Hepatic stellate cell (primary cell): ENCODE measurements at places on chromosomes 3 and 15.
A peak's percentile ranks its signal among the peaks of the same experiment; 100 is the strongest.

DNA sequence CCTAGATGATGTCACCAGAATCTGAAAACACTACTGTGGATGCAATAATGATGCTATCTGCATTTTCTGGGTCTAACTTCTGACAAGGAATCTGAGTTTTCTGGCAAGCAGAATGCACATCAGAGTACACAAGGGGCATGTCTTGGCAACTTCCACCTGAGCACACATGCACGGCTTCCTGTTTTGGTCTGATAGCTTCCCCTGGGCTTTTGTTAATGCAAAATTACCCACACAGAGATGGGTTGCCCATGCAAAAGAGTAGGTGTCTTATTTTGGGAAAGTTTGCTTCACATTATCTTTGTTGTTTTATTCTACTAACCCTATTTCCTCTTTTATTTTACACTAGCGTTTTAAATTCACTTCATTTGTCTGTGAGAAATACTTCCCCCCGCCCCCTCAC, 74.2 kb upstream of the SATB1 start:
- no peak for DNase-seq

DNA sequence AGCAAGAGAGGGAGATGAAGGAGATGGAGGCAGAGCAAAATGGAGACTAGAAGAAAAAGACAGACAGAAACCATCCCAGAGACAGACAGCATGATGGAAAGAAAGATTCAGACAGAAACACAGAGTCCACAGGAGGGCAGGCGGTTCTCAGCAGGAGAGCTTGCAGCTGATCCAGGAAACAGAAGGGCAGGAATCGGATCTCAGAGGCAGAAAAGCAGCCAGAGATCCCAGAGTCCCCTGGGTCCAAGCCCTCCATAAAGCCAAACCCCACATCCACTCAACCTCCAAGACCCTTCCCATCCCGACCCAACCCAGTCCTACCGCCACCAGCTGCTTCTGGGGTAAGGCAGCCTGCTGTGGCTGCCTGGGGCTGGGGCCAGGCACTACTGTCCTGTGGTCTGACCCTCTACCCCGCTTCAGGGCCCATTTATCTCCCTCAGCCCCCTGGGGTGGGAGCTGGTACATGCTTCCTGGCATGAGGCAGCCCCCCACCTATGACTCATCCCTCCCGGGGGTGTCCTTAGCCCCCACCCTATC, at the start of gene UCN2:
UCN2 (minus strand) TSS at position 400 of the 537 bp plus-strand sequence. CDS start 657 bp downstream, outside the sequence.
- no peak for DNase-seq

GRCh38 chr3:29453284-29454001, 172.6 kb downstream of the RBMS3 start:
- DNase-seq, result no peak

GRCh38 chr3:146421819-146422759, 47.3 kb downstream of the PLSCR2 start:
- DNase-seq, result peak; percentile 7

GRCh38 chr3:51353131-51353530, 32.0 kb upstream of the MANF start:
- no peak for DNase-seq

GRCh38 chr3:30340500-30340899, 265.9 kb upstream of the TGFBR2 start:
- DNase-seq, result no peak

- no peak for DNase-seq
Measured at GRCh38 chr3:177730814-177731213, 533.5 kb upstream of the TBL1XR1 start.

GRCh38 chr3:37945807-37946530, 44.6 kb upstream of the VILL start:
- peak; percentile 54 for DNase-seq

DNA sequence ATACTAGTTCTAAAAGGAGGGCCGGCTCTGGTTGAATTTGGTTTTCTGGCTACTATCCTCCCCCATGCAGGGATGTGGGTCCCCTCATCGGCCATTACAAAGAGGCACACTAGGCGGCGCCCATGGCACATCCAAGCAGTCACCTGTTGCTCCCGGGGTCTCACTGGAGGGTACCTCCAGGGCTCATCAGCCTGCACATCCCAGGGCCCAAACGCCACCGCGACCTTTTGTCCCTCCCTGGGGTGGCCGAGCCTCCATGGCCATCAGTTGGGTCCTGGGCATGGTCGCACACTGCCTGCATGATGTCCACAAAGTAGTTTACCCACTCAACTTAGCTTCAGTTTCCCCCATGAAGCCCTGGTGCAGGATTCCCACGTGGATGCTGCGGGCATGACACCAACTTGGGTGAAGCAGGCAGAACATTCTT, 28.3 kb downstream of the IDH3A start:
- DNase-seq, result peak; percentile 42

DNA sequence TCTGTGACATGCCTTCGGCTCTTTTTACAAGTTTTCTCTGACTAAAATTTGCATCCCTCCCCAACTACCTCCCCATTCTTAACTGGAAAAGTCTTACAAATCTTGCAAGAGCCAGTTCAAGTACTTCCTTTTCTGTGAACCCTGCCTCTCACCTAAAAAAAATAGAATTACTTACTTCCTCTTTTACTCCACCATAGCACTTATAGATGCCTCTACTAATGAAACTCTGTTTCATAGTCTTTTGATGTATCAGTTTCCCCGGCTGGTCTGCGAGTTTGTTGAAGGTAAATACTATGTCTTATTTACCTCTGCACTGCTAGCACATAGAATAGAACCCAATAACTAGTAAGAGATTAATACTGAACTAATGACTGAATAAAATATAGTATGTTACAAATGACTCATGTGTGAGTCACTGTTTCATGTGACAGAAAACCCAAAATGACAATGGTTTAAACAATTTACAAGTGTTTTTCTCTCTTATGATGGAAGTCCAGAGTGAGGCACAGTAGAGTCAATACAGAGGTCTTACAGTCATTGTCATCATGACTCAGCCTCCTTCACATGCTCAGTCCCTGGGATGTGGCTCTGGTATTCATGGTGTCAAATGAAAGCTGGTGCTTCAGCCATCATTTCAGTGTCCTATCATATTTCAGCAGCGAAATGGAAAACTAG, 393.5 kb downstream of the RSL24D1 start:
- DNase-seq, result no peak

DNA sequence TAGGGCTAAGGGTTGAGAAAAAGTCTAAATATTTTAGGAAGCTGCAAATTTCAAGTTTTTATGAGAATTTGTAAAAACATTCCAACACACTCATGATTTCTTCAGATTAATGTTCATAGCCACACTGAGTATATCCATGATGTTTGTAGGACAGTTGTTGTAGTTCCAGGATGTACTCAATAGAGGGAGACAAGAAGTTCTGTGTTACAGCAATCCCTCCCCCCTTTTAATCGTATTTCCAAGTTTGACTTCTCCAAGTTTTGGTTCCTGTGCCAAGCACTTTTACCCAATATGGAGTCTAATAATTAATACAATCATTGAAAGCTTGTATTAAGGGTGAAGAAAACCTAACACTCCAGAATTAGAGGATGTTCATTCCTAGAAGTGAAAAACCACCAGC, 143.4 kb downstream of the FEZF2 start:
- no peak for DNase-seq

- DNase-seq, result peak; percentile 9
Measured at GRCh38 chr3:135982922-135983581, 17.5 kb downstream of the PPP2R3A start.

GRCh38 chr3:196334982-196335381, 3.2 kb downstream of the TM4SF19 start:
- DNase-seq, result no peak

DNA sequence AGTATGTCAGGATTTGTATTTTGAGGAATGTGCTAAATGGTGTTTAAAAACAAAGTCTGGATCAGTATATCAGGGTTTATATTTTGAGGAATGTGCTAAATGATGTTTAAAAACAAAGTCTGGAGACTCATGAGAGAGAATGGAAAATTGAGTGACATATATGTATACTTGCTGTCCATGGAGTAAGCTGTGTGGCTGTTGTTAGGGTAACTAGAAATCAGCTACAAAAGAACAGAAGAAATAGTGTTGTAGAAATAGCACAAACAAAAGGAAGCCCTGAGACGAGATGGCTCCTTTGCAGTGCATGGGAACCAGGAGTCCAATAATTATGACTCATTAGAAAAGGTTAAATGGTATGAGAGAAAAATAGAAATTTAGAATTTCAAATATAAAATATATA, 282.7 kb upstream of the MANF start:
- DNase-seq, result no peak

- DNase-seq, result no peak
Measured at GRCh38 chr3:181278468-181279238, 289.1 kb upstream of the DNAJC19 start.

GRCh38 chr3:49673121-49673714, 933 bp upstream of the APEH start:
- DNase-seq, result no peak

- no peak for DNase-seq
Measured at GRCh38 chr15:69504352-69505040, 51.9 kb downstream of the RPLP1 start.

- DNase-seq, result no peak
Measured at GRCh38 chr15:100863796-100864267, 15.8 kb upstream of the ALDH1A3 start.

DNA sequence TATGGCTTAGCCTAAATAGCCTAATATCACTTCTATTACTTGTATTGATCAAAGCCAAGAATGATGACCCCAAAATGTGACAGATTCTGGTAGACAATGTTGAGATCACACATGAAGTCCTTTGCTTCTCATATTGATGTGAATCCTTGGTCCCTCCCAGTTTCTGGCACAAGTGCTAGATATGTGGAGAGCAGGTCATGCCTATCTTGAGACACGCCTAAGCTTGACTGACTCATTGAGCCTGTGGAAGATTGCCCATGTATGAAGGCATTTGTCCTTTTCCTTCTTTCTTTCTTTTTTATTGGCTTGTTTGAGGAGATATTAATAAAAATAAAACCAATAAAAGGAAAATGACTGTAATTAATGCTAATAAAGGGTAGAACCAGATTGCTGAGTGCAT, 54.0 kb upstream of the TMEM108 start:
- DNase-seq, result no peak

- DNase-seq, result no peak
Measured at GRCh38 chr15:77549576-77550288, 83.0 kb downstream of the LINGO1 start.
